T-helper 22 cell (primary cell): ENCODE measurements at places on chromosomes 11 and 22.

DNA sequence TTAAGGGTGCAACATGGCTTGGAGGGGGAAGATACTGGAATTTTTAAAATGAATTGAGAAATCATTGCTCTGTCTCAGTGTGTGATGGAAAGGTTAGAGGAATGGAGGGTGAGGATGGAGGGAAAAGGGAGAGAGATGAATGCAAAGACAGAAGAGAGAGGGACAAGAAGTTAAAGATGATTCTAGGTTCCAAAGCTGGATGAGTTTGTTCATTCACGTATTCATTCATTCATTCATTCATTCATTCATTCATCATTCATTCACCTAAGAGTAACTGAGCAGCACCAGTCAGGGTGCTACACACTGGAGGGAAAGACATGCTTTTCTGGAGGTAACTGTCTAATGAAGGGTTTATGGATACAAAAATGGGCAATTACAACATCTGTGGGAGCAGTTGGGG, 209.2 kb downstream of the GRIK4 start:
- DNase-seq, result no peak

GRCh38 chr22:22031183-22031945, 48.8 kb upstream of the TOP3B start:
- DNase-seq, result no peak

- DNase-seq, result no peak
These were observed 47.8 kb downstream of the BTBD10 start for GRCh38 chr11:13415201-13415600.

GRCh38 chr22:32574411-32574810, 99.8 kb downstream of the FBXO7 start:
- no peak for DNase-seq
